ENCODE measurements at places on chromosomes 16 and 17. TPM values are rescaled to one million over a fixed set of nuclear protein-coding genes. Genes with fewer than 3 reads are reported as not detected.

The C17orf100 gene
- total RNA-seq, result 2.0 TPM

The OR1A1 gene
- not detected for total RNA-seq

The SCN4A gene
- total RNA-seq, result not detected

The AOC3 gene
- total RNA-seq, result under 0.01 TPM

The ADAM11 gene
- 6.3 TPM for total RNA-seq

The SRCIN1 gene
- total RNA-seq, result not detected

The GSE1 gene
- 22.0 TPM for total RNA-seq

The EVI2A gene
- 0.39 TPM for total RNA-seq

The MT1M gene
- total RNA-seq, result 0.79 TPM

The HBQ1 gene
- not detected for total RNA-seq

The IQCK gene
- total RNA-seq, result 9.0 TPM

The NAGS gene
- total RNA-seq, result 2.4 TPM

The CD79B gene
- not detected for total RNA-seq

The GNG13 gene
- total RNA-seq, result 0.39 TPM

The SBK1 gene
- total RNA-seq, result not detected

The TNFRSF12A gene
- 146 TPM for total RNA-seq

The MPP2 gene
- 0.79 TPM for total RNA-seq

The ENPP7 gene
- total RNA-seq, result not detected

The KRT28 gene
- not detected for total RNA-seq

The SEPTIN12 gene
- not detected for total RNA-seq

The GPR179 gene
- under 0.01 TPM for total RNA-seq

The SOX8 gene
- 0.39 TPM for total RNA-seq

The IGF2BP1 gene
- total RNA-seq, result 24.3 TPM

The SYCE1L gene
- total RNA-seq, result 0.33 TPM

The KRTAP4-1 gene
- not detected for total RNA-seq

The UMOD gene
- total RNA-seq, result not detected

The KRTAP4-2 gene
- not detected for total RNA-seq

The SARM1 gene
- total RNA-seq, result 1.8 TPM

The SEZ6L2 gene
- total RNA-seq, result 1.2 TPM

The IL34 gene
- 2.0 TPM for total RNA-seq

The ALOX12B gene
- total RNA-seq, result not detected

The TIGD7 gene
- total RNA-seq, result 6.7 TPM

The ATP1B2 gene
- not detected for total RNA-seq

The WSCD1 gene
- total RNA-seq, result not detected

The FBXW10B gene
- 2.2 TPM for total RNA-seq

The CCL2 gene
- total RNA-seq, result not detected

The HP gene
- not detected for total RNA-seq

The ZNF624 gene
- 5.2 TPM for total RNA-seq

The CIBAR2 gene
- total RNA-seq, result not detected

The HS3ST3B1 gene
- total RNA-seq, result 1.6 TPM

The SLC52A1 gene
- 0.33 TPM for total RNA-seq

The CD7 gene
- not detected for total RNA-seq

The CA7 gene
- total RNA-seq, result not detected

The OR4D1 gene
- total RNA-seq, result not detected
